Activated T-cell treated with anti-CD3 and anti-CD28 coated beads for 48 hours (primary cell): ENCODE measurements at places on chromosomes 5 and 9.

DNA sequence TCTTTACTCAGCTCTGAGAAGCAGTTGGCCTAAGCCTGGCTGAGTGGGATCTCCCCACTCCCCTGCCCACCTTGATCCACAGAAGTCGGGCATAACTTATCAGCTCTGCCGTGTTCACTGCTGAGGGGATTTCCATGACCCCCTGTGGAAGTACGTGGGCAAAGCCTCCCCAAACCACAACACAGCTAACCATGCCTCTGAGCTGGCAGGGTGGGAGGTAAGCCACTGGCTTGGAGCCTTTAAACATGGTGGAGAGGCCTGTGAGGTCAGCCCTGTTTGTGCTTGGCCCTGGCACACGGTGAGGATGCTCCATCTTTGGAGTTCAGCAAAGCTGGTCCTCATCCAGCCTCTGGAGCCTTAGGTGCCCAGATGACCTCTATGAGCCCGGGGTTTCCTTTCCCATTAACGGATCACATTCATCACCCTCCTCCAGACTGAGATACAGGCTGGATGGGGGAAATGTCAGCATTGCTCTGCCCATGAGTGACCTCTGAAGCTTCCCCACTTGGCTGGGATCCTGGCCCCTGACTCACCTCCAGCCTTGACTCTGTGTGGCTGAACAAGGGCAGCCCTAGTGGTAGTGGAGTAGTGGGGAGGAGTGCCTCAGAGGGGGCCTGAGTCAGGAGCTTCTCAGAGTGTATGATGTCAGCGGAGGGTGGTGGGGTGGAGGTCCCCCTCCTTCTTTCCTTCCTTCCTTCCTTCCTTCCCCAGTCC, 6.2 kb downstream of the PDLIM4 start:
- peak; percentile 43 for DNase-seq

- DNase-seq: no peak
Measured at GRCh38 chr9:108356806-108357205, 499.0 kb downstream of the ACTL7B start.

DNA sequence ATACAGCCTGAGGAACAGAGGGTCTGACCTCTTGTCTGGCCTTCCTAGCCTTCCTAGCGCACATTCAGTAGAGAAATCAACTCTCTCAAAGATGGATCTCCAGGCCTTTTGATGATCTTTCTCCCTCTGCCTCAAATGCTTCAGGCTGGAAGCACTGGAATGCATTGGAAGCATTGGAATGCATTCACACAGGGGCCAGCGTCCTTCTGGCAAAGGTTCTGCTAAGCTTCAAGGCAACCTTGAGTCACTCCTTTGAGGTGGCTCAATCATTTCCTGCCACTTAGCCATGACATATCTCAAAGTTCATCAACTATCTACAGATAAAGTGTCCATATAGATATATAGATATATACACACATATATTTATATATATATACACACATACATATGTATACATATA, 42.9 kb downstream of the OR2K2 start:
- DNase-seq: no peak

DNA sequence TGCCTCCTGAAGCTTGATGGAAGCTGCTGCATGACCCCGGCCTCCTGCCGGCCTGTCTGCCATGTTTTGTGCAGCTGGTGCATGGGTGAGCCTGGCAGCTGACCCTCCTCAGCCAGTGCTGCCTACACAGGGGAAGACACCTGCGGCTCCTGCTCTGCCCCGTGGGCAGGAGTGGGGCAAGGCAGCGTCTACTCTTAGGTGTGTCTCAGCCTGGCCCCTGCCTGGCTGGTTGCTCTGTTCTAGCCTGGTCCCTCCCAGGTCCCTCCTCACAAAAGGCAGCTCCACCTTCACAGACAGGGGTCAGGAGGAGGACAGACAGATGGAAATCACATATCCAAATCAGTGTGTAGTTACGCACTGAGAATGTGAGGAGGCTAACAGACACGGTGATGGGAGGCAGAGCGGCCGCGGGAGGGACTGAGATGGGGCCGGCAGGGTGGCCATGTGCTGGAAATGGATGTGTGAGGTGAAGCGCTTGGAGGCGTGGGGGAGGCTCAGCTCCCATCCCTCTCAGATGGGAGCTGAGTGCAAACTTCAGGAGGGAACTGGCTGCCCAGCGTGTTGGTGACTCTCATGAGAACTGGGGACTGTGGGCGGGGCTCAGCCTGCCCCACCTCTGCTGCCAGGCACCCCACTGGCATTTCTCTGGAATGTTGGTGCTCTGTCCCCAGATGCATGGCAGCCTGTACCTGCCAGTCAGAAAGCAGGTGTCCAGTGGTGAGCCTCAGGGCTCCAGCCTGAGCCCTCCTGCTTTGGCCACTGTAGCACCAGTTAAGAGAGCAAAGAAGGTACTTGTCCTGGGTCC, 43.4 kb downstream of the PPARGC1B start:
- no peak for DNase-seq

DNA sequence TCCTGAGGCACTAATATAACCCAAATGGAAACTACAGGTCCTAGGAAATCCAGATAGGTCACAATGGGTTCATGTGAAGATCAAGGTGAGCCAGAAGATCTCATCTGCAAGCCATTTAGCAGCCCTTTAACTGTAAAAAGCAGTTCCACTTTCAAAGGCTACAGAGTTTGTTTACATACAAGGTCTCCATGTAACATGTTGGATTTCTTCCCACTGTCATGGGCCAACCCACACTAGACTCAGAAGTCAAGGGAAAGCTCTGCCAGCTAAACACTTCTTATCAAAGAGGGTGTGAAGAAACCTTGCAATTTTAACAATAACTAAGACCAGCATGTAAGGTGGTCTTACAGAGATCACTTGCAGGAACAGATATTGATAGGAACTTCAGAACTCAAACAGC, 3.8 kb upstream of the CTNNAL1 start:
- no peak for DNase-seq

DNA sequence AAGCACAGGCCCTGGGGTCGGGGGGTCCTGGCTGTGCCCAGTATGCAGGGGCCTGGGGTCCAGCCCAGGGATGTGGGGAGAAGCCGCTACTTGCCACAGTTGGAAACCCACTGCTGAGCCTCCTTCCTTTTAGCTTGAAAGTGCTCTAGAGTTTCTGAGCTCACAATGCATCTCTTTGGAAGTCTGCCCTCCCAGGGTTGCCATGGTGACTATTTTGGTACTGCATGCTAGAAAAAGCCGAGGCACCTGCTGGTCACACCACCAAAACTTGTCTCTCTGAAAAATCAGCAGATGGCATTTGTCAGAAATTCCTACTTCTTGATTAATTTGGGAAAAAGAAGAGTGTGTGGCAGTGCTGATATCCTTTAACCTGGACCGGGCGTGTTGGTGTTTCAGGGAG, 151.8 kb downstream of the SEC61B start:
- no peak for DNase-seq

DNA sequence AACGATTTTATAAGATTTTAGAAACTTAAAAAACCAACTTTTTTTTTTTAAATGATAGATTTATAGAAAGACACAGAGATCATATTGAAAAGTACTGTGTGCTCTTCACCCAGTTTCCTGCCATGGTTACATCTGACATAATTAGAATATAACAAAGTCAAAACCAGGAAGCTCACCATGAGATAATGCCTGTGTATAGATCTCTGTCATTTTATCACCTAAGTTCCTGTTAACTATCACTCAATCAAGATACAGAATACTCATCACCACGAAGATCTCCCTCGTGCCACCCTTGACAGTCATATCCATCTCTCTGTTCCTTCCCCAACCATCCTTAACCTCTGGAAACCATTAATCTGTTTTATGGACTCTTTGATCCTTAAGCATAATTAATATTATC, 39.1 kb downstream of the POC5 start:
- DNase-seq: no peak

GRCh38 chr5:6518298-6519057, 69.8 kb downstream of the UBE2QL1 start:
- no peak for DNase-seq

DNA sequence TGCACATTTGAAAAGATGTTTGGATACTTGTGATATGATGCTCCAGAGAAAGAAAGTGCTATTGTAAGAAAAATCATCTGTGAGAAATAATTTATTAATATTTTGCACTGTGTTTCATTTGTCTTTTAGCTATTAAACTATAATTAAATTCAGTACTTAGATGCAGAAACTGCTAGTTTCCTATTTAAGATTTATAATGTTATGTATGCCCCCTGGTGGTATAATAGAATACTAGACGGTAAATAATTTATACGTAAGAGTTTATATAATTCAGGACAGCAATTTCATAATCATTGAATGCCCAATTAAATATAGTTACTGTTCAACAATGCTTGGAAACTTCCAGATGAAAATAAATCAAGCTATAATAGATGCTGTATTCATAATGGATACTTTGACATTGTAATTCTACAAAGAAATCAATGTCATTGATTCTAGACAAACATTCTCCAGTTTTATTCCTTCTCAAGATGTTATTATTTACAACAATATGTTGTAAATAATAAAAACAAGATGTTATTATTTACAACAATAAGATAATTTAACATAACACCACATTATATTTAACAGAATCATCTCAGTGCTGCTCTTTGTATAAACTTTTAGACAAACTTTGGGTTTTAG, 101.0 kb downstream of the TMEM232 start:
- DNase-seq: no peak

- no peak for DNase-seq
Measured at GRCh38 chr5:96117771-96118651, 156.4 kb upstream of the ELL2 start.

DNA sequence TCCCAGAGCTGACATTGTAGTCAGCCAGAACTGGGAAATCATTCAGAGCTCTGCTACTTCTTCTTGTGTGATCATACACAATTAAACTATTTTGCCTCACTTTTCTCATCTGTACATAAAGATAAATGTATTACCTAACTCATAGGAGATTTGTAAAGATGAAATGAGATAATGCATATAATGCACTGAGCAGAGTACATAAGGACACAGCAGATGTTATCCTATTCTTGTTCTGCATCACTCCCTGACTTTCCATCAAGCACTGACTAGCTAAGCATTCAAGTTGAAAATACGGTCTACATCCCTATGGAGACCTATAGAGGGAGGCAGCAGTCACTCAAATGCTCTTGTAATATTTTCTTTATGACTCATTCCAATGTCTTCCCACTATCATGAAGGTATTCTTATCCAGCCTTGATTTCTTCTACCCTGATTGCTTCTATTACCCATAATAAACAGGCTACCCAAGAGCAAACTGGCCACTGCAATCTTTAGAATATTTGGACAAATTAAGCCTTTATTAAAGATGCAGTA, 16.3 kb upstream of the PRR16 start:
- no peak for DNase-seq

DNA sequence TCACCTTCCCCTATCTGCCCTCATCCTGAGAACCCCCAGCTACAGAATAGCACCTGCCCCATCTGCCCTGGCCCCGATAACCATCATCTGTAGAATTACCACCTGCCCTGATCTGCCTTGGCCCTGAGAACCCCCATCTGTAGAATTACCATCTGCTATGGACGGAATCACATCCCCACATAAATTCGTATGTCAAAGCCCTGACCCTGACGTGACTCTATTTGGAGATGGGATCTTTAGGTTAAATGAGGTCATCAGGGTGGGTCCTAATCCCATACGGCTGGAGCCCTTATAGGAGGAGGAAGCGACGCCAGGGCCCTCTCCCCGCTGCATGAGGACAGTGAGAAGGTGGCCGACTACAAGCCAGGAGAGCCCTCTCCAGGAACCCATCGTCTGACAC, 32.6 kb downstream of the SARDH start:
- DNase-seq: no peak

DNA sequence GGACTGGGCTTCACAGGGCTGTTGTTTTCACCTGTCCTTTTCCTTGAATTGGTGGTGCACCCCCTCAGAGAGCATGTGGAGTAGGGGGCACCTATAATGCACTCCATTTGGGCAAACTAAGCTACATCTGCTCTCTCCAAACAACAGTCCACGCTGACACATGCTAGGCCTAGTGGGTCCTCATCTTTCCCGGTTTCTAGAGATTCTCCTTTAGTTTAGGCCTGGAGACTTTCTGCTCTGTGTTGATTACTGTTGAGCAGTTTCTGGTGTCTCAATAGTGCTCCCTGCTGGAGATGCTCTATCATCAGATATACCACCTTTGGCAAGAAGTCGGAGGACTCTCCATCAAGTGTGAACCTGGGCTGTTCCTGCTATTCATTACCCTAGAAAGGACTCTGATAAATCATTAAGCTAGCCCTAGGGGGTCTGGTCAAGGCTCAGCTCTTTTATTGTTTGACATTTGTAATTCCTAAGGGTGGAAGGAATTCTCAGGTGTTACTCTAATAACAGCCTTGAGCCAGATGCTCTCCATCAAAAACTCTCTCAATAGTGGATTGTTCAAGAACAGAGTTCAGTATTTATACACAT, 64.0 kb upstream of the FYB1 start:
- DNase-seq: peak; percentile 28

DNA sequence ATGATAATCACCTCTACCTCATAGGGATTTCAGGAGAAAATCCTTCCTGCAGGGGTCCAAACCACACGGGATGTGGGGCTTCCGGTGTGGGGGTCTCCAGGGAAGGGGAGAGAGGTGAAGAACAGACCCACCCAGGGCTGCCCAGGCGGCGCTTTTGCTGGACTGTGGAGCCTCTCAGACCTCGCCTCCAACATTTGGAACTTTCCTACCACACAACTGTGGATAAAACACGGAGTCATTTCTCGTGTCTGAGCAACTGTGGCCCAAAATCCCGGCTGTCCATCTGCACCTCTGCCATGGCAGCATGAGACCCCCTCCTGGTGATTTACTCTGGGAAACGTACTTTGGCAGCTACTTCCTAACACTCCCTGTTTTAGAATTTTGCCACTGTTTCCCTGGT, 307.8 kb upstream of the IRX4 start:
- DNase-seq: no peak

DNA sequence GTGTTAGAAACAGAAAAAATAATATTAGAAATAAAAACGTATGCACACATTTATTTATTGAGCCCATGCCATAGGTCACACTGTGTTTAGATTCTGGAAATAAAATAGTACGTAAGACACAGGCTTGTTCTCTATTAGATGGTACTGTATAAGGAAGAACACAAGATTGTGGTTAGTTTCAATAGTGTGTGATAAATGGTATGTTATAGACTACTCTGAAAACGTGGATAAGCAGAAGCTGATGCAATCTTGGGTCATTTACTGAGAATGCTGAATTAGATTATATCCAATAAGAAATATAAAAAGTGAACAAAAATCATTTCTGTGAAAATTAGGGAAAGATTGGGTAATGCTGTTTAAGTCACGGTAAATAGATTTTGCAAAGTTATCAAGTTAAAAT, 1456.4 kb upstream of the ACO1 start:
- DNase-seq: no peak

DNA sequence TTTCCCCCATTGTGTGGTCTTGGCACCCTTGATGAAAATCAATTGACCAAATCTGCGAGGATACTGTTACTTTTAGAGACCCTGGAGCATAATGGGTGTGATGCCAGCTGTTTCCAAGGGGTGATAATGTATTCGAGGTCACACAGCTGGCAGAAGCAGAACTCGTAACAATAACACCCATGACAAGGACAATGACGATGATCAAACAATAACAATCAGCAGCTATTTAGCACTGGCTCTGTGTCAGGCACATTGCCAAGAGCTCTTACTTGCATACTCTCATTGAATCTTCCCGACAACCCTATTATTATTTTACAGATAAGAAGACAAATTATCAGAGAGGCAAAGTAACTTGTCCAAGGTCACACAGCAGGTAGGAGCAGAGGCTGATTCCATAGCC, 223.7 kb upstream of the MSX2 start:
- no peak for DNase-seq

GRCh38 chr9:115391168-115391825, 273.3 kb upstream of the TNC start:
- DNase-seq: no peak
